ENCODE measurements at places on chromosomes 12 and 14. TPM values are rescaled to one million over a fixed set of nuclear protein-coding genes. Genes with fewer than 3 reads are reported as not detected.

The C14orf180 gene
- total RNA-seq: 0.12 TPM

DNA sequence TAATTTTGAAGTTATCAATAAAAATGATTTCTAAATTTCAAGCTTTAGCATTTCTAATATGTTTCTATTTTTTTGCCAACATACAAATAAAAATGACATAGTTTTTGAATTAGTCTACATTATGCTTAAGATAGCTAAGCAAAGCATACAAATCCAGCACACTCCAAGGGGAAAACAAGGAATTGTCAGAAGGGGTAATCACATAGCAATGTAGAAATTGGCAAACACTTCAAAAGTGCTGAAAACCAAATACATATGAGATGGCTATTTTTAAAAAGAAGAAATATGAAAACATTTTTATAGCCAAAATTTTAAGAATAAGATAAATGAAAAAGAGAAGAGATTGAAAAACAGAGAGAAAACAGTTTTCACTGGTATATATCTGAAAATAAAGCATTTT, 308.0 kb downstream of the SLC6A15 start:
- no peak overlapping the region for H3K4me3 ChIP-seq
- no peaks in the 10 kb centered on the region for H3K4me1 ChIP-seq
- H3K36me3 ChIP-seq: no peaks in the 10 kb centered on the region
- H3K27me3 ChIP-seq: no peaks in the 10 kb centered on the region

DNA sequence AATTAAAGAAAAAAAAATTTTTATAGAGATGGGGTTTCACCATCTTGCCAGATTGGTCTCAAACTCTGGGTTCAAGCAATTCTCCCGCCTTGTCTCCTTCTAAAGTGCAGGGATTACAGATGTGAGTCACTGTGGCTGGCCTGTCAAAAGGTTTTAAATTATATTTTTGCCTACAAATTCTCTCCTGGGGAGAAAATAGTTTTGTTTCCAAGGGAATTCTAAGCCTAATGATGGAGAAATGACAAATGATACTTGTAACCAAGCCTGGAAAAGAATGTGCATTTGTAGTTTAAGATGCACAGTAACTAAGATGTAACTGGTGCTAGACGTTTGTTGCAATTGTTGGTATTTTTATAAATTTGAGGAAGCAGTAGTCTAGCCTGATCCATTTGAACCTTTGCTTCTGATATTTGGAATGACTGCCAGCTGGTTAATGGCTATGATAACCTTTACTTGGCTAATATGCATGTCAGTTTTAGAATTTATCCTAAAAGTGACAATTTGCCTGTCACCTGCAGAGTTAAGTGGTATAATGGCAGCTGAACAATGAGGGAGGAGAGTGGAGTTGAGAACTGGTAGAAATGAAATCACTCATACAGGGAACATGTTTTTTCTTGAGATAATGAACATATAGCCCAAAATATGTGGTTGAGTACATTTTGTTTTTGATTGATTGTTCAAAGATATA, 148.0 kb downstream of the FUT8 start:
- no peak overlapping the region for H3K4me3 ChIP-seq
- H3K4me1 ChIP-seq: no peaks in the 10 kb centered on the region
- DNase-seq: no peak
- H3K27me3 ChIP-seq: no peaks in the 10 kb centered on the region
- no peak overlapping the region for H3K27ac ChIP-seq

DNA sequence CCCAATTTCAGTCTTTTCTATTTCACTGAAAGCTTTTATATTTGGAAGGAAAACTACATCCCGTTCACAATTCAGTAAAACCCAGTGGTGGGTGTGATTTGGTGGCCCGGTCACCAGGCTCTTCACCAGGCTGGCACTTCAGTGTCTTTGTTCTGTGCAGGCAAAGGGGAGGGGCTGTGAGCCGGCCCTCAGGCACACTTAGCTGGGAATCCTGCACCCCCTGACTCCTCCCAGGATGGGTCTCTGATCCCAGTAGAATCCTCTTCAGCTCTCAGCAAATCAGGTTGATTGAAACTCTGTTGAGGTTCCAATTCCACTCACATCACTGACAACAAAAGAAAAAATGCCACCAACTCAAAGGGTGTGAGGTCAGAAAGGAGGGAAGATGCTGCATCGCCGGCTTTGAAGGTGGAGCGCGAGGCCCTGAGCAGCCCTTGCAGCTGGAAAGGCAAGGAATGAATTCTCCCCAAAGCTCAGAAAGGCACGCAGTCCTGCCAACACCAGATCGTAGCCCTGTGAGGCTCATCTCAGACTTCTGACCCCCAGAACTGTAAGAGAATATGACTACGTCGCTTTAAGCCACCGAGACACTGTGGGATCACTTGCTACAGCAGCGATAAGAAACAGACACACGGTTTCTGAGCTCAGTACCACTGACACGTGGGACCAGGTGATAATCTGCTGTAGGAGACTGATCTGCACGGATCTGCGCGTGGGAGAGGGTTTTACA, 166.6 kb downstream of the PIWIL1 start:
- H3K4me1 ChIP-seq: no peaks in the 10 kb centered on the region
- H3K27ac ChIP-seq: no peak overlapping the region
- H3K36me3 ChIP-seq: no peaks in the 10 kb centered on the region
- DNase-seq: no peak

DNA sequence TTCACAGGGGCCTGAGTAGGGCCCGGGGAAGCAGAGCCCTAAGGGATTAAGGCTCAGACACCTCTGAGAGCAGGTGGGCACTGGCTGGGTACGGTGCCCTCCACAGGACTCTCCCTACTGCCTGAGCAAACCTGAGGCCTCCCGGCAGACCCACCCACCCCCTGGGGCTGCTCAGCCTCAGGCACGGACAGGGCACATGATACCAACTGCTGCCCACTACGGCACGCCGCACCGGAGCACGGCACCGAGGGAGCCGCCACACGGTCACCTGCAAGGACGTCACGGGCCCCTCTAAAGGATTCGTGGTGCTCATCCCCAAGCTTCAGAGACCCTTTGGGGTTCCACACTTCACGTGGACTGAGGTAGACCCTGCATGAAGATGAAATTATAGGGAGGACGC, 7.1 kb downstream of the LTBR start:
- H3K4me3 ChIP-seq: no peak overlapping the region
- DNase-seq: no peak
- H3K4me1 ChIP-seq: no peaks in the 10 kb centered on the region
- no peak overlapping the region for H3K27ac ChIP-seq
- no peaks in the 10 kb centered on the region for H3K27me3 ChIP-seq

Data from lung (tissue), 17 donors.